Esophagus mucosa (tissue), 1 donor: ENCODE measurements at places on chromosomes 2 and 18. TPM values are rescaled to one million over a fixed set of nuclear protein-coding genes. Genes with fewer than 3 reads are reported as not detected.

DNA sequence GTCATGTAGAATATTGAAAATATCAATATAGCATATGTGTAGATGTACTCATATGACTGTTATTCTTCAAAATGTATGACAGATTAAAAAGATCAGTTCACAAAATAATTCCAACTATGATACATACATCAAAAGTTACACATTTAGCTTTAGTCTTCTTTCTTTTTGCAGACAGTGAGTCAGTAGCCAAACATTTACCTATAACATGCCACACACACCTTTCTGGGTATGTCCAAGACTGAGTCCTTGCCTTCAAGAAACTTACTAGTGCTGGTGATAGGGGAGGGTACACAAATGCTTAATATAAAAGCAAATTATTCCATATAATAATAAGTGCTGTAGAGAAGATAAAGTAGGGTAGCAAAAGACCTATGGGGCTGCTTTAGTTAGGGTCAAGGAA, 152.9 kb upstream of the WDSUB1 start:
- no peak for ATAC-seq

NCKAP5 gene
- total RNA-seq, result 8.9 TPM

GRCh38 chr2:196176142-196176738, 4.9 kb upstream of the STK17B start:
- peak; percentile 49 for ATAC-seq

DNA sequence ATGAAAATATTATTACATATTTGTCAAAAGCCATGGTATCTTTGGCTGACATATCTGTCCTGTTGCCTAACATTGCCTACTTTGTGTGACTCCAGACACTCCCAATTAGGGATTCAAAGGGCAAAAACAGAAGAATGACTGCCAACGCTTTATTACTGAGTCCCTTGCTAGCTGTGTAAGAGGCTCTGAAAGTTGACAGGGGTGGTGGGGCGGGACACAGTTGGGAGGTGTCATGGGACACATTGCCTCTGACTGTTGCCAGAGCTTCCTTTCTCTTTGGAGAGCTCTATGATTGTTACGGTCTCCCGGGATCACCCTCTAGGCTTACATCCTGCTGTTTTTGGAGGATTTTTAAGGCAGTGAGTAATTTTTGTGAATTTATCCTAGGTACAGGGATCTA, 249.6 kb upstream of the ACVR2A start:
- no peak for ATAC-seq

DNA sequence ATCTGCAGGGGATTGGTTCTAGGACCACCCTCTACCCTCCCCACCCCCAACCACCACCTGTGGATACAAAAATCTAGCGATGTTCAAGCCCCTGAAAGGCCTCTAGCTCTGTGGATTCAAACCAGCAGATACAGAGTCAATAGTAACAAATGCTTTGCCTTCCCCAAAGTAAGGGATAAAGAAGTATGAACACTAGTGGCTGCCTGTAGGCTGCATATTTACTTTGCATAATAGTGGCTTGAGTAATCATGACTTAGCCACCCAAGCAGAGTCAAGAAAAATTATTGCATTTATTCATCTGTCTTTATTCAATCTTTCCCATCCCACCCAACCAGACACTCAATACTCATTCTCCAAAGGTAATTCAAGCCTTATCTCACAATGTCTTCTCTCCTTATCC, 43.8 kb downstream of the SOCS6 start:
- peak; percentile 29 for ATAC-seq

GRCh38 chr2:20704886-20705285, 37.9 kb downstream of the GDF7 start:
- no peak for ATAC-seq

- ATAC-seq, result no peak
These were observed 119.8 kb downstream of the LRATD1 start for GRCh38 chr2:14752295-14752694.

DNA sequence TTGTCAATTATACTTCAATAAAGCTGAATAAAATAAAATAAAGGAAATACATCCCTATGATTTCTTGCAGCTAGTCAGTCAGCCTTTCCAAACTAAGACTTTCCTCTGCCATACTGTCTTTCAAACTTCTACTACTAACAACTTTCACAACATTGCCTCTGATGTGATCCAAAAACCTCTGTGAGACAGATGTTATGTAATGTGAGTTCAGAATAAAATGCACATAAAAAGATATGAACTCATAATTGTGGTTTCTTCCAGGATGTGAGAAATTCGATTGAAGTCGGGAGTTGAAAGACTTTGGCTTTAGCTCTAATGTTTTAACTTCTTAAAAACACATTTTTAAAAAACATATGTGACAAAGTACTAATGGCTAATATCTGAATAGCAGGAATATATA, 98.7 kb downstream of the PIGN start:
- no peak for ATAC-seq

DNA sequence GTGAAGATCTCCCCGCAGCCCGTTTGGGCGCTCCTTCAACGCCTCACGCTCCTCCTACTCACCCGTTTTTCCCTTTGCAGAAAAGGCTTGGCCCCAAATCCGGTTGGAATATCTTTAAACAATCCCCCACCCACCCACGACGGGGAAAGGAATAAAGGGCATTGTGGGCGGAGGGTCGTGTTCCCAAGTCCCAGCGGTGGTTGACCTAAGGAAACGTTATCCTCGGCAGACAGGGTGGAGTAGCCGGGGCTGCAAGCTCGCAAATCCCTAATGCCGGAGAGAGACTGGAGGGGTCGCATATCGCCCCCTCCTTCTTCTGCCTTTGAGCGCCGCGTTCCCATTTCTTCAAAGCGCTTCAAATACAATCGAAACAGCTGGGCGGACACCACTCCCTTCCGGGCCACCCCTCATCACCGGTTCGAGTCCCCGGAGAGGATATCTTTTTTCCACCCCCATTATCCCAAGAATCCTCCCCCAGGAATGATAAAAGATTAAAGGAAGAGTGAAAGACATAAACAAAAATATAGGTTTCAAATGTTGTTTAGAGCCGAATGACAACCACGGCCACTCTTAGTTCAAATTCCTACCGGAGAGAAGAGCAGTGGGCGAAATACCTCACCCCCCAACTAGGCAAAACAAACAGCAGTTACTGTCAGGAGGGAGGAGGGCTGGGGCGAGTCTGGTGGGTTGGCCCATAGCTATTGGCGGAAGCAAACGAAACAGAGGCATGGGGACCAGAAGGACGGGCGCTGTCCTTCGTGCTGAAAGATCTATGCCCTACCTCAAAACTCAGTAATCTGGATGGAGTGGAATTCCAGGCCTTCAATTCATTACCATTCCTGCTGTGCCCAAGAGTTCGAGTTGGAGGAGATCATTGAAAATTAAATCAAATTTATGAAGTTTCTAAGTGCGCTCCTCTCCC, 2.8 kb upstream of the GAD1 start:
- ATAC-seq, result no peak

MTLN gene
- 61.6 TPM for total RNA-seq

KCNJ3 gene
- total RNA-seq, result not detected

DNA sequence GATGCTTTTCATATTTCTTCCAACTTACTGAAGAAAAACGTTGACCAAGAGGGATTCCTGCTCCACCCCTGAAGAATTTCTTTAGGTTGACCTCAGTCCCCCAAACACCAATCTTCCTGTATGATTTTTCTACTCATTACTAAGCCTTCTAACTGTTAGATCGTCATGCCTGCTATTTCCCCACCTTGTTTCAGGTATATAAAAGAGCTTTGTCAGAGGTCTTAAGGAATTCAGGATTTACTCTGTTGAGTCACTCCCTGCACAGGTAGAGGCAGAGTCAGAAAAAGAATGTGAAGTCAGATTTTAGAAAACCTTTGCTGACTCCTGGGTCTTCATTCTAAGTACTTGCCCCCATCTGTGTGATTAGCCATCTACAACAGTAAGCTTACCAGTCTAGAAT, 83.8 kb upstream of the NOSTRIN start:
- ATAC-seq, result peak; percentile 95

DNA sequence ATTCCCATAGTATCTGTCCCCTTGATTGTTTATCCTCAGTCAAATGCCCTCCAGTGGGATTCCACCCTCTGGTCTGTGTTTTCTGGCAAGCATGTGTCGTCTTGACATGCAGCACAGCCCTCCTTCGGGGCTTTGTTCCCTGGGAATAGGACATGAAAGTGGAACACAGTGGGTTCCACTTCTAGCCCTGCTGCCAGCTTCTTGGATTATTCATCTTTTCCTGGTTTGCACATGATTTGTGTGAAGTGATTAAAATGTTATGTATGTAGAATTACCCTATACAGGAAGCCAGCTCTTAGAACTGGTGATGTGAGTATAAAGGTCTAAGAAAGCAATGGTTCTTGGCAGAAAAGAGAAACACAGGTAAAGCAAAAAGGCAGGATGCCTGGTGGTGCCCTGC, 142.3 kb downstream of the TANC1 start:
- ATAC-seq, result no peak

COLEC12 gene
- total RNA-seq, result 0.68 TPM

CYRIA gene
- total RNA-seq, result 1.3 TPM

TPGS2 gene
- 61.6 TPM for total RNA-seq

DNA sequence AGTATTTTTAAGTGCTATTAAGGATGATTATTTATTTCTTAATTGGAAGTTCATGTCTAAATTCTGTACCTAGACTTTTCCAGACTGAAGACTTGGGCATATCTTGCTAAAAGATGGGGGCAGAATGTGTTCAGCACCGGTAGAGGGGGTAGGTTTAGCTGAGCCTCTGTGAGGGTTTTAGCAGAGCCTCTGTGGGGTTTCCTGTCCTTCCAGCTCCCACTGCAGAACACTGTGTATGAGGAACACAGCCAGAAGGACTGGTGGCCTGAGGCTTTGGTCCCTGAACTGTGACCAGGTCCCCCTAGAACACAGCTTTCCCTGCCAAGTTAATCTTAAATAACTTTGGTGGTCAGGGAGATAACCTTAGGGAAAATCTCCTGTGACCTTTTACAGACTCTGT, 123.4 kb upstream of the EPC2 start:
- no peak for ATAC-seq

GRCh38 chr18:74567822-74568221, 29.8 kb upstream of the ZNF407 start:
- no peak for ATAC-seq

DNA sequence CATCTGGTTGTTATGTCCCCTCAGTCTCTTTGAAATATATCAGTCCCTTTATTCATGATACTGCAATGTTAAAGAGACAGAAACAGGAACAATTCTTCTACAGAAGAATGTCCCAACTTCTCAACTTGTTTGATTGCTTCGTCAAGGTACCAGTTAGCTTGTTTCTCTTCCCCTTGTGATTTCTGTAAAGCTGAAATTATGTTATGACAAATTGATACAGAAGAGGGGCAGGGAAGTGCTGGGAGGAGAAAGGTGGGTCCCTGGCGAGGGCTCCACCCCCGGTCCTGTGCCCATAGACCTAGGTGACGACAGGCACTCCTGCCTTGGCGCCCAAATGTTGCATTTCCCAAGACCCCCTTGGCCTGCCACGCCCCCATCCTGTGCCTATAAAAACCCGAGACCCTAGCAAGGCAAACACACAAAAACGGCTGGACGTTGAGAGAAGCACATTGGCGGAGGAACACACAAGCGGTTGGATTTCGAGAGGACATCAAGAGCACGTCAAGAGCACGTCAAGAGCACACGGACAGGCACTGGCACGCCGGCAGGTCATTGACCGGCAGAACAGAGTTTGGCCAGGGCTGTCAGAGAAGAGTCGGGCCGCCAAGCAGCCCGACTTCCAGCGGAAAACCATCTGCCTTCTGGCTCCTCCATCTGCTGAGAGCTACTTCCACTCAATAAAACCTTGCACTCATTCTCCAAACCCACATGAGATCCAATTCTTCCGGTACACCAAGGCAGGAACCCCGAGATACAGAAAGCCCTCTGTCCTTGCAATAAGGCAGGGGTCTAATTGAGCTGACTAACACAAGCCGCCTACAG, 11.5 kb upstream of the RTN4 start:
- ATAC-seq, result no peak

DNA sequence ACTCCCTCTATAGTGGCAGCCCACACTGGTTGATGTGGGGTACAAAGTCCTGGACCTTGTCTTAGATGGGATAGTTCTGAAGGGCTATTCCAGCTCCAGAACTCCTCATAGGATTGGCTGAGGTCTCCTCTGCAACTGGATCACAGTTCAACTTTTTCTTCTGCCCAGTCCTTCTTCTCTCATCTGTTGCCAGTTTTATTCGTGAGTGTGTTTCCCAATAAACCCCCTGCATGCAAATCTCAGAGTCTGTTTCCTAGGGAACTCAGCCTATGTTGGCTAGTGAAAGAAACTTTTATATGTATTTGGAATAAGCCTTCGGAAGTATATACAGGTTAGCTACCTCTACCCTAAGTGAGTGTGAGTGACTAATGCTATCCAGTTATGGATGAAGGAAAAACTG, 823.4 kb downstream of the SLC4A3 start:
- no peak for ATAC-seq
